Lower leg skin (tissue), 4 donors: ENCODE measurements at places on chromosomes 12 and 14. TPM values are rescaled to one million over a fixed set of nuclear protein-coding genes. Genes with fewer than 3 reads are reported as not detected.

NR1H4 gene
- not detected for total RNA-seq

LMNTD1 gene
- not detected for total RNA-seq

ACRBP gene
- total RNA-seq, result 8.6 TPM

DPY19L2 gene
- 3.5 TPM for total RNA-seq

STXBP6 gene
- 37.7 TPM for total RNA-seq

COX8C gene
- total RNA-seq, result not detected

BDKRB1 gene
- total RNA-seq, result 1.5 TPM

CRY1 gene
- 11.0 TPM for total RNA-seq

NEUROD4 gene
- not detected for total RNA-seq

FAR2 gene
- 24.9 TPM for total RNA-seq

DNA sequence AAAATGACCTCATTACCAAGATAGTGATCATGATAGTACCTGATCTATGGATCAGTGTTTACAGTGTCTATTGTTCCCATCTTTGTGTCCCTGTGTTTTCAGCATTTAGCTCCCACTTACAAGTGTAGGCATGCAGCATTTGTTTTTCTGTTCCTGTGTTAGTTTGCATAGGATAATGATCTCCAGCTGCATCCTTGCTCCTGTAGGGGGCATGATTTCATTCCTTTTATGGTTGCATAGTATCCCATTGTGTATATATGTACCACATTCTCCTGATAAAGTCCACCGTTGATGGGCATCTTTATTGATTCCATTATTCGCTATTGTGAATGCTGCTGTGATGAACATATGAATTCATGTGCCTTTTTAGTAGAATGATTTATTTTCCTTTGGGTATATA, 215.4 kb upstream of the NAV3 start:
- DNase-seq, result no peak

DNA sequence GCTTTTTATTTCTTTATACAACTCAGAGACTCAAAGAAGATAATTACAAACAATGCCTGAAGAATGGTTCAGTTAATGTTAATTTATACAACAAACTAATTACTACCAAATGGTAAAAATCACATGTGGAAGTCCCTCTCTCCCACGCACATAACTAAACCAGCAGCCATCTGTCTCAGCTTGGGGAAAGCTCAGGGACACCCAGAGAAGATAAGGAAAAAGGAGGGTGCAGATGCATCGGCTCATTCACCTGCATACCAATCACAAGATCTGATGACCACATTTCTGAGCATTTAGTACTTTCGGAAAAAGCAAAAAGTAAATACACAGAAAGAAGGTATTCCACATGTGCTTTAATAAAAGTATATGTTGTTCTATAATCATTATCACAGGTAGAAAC, 136.3 kb downstream of the SOX5 start:
- DNase-seq, result no peak

DNA sequence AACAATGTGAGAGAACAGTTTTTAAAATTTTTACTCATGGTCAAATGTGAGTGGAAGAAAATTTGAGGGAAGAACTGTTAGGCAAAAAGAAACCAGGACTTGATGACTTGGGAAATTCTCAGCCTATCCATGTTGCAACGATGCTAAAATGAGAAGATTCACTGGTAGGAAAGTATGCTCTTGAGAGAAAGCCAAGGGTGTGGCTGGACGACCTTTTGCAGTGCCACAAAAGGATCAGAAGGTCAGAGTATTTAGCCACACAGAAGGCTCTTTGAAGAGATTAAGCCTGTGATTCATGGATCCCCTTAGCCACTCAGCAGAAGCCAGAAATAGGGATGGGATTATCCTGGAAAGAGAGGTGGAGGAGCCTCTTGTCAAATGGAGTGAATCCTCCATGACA, 336.8 kb downstream of the LRIG3 start:
- DNase-seq, result no peak

DNA sequence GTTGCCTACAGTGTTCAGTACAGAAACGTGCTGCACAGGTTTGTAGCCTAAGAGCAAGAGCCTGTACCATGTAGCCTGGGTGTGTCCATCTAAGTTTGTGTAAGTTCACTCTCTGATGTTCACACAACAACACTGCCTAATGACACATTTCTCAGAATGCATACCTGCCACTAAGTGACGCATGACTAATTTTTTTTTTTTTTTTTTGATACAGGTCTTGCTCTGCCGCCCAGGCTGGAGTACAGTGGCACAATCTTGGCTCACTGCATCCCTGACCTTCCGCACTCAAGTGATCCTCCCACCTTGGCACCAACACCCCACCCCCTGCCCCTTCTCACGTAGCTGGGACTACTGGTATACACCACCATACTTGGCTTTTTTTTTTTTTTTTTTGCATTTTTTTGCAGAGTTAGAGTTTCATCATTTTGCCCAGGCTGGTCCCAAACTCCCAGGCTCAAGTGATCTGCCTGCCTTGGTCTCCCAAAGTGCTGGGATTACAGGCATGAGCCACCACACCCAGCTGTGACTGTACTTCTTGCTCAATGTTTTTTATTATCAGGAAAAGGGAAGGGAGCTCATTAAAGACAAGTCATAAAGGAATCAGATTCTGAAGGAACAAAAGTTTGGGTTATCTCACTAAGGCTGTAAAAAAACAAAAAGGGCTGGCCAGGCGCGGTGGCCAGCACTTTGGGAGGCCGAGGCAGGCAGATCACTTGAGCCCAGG, 10.0 kb upstream of the CDC42BPB start:
- DNase-seq, result no peak

- no peak for DNase-seq
These were observed 430.9 kb downstream of the LRIG3 start for GRCh38 chr12:58489394-58489793.

GRCh38 chr12:45215419-45216229, at the start of gene ANO6:
TSS of gene ANO6 (plus strand) at chr12:45216095. CDS start at chr12:45216322, 227 bp downstream.
- peak; percentile 86 for DNase-seq

DNA sequence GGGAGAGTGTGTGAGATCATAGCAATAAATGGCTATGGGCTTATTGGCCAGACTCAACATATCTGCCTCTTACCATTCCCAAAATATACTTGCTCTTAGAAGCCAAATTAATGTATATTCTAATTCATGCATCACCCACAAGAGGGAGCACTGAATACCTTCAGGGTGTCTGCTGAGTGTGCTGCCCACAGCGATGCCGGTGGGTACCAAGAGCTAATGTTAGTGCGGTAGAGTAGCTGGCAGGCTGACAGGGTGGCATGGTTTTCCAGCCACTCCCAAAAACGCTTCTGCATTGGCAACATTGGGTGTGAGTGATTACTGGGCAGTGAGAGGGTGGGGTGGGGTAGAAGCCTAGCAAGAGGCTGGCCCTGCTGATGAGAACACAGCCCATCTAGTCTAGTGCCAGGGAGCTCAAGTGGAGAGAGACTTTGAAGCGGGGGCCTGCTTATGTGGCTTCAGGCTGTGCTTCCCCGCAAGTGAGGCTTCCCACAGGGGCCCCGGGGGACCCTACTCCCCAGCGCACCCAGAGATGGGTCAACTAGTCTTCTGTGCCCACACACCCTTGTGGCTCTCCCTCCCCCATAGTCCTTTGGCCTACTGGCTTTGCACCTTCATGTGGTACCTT, 9.2 kb upstream of the PLEKHD1 start:
- peak; percentile 45 for DNase-seq

DNA sequence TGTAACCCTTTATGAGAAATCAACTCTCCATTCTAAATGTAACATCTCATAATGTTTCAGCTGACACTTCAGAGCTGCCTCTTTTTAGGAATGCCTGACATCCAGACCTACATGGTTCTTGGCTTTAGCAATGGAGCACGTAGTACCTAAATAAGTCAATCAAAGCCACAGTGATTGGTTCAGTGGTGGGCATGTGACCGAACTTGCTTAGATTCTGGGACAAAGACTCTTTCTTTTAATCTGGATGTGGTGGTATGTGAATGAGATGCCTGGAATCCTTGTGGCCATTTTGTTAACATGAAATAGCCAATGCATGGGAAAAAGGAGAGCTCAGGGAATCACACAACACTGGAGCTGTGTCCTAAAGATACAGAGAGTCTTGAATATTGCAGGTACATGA, 11.8 kb downstream of the GPR65 start:
- DNase-seq, result no peak

DNA sequence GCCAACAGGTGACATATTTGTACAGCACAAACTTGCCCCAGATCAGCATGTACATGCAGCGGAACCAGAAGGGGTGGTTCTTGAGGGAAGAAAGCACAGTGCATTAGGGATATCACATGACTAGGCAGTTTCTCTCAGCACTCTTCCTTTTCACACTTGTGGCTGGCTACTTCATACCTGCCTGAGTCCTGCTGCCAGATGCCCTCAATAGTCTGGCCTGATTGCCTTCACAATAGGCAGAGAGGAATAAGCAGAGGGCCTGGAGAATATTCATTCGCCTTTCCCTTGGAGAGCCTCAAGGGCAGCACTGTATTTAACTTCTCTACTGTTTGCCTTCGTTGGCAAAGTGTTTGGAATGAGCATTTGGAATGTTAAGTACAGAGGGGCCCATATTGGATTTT, 7.9 kb downstream of the EMG1 start:
- no peak for DNase-seq

DNA sequence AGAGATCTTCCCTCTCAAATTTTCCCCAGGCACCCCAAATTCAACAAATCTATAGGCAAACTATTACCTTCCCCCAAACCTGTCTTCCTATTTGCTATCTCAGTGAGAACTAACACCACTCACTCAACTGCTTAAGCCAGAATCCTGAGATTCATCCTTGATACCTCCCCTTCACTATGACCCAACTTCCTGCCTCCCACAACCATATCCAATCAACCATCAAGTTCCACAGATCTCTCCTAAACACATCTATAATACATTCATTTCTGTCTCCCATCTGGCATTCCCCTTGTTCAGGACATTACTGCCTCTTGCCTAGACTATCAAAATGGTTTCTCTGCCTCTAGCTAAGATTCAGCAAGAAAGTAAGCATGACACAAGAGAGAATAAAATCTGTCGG, 21.3 kb downstream of the YAF2 start:
- DNase-seq, result no peak

- no peak for DNase-seq
These were observed 184.0 kb downstream of the AACS start for GRCh38 chr12:125249066-125249824.

DNA sequence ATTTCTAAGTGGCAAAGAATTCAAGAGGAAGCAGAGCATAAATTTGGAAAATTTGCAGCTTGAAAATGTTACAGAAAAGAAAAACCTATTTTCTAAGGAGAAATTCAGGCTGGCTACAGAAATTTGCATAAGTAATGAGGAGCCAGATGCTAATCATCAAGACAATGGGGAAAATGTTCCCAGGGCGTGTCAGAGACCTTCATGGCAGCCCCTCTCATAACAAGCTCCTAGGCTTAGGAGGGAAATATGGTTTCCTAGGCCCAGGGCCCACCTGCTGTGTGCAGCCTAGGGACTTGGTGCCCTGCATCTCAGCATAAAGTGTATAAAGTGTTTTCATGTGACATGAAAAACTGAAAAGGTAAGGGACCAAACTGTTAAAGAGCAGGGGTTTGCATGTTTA, 1796.3 kb upstream of the FLRT2 start:
- no peak for DNase-seq

GRCh38 chr12:6627616-6628015, 8.1 kb downstream of the LPAR5 start:
- DNase-seq, result no peak

DNA sequence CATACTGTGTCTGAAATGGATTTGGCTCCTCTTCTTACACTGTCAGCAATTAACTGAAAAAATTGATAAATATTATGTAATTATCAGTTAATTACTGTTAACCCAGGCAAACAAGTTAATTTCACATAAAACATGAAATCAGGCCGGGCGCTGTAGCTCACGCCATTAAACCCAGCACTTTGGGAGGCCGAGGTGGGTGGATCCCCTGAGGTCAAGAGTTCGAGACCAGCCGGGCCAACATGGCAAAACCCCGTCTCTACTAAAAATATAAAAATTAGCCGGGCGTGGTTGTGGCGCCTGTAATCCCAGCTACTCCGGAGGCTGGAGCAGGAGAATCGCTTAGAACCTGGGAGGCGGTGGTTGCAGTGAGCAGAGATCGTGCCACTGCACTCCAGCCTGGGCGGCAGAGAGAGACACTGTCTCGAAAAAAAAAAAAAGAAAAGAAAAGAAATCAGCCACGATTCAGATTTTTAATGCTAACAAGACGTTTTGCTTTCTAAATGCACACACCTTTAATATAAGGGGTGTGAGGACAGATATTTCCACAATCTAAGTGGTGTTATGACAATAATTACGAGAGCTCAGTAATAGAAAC, 473 bp upstream of the TMEM19 start:
- no peak for DNase-seq

DNA sequence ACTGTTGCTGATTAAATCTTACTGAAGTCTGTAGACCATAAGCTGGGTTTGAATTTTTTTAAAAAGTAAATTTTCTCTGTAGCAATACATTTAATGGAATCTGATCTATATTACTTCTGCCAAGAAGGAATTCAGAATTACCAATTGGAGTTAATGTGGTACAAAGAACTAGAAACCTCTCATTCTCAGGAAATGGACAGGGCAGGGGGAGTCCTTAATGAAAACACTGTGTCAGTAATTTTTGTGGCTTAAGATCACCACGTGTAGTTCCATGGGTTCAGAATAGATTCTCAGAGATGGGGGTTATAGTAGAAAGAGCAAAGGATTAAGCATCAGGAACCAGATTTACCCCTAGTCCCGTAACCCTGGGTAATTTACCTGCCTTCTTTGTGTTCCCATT, 30.3 kb downstream of the FBXL14 start:
- no peak for DNase-seq

DNA sequence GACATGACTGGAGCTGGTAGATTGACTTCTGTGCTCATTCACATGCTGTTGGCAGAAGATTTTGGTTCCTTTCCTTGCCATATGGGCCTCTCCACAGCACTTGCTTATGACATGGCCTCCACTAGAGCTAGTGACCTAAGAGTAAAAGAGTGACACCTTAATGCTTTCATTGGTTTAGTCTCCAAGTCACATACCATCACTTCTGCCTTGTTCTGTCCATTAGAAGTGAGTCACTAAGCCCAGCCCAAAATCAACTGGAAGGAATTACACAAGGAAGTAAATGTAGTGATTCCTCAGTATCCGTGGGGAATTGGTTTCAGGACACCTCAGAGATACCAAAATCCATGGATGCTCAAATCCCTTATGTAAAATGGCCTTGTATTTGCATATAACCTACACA, 81.3 kb downstream of the PPHLN1 start:
- no peak for DNase-seq

GRCh38 chr12:21659383-21659782, 1.7 kb upstream of the LDHB start:
- no peak for DNase-seq

- no peak for DNase-seq
These were observed 31.4 kb downstream of the SLC15A4 start for GRCh38 chr12:128792398-128792797.

- DNase-seq, result no peak
These were observed 443.3 kb downstream of the ADAMTS20 start for GRCh38 chr12:43108656-43109055.

GRCh38 chr12:23084236-23084995, 459.4 kb downstream of the ETNK1 start:
- no peak for DNase-seq

GRCh38 chr14:86221000-86221399, 691.1 kb downstream of the FLRT2 start:
- DNase-seq, result no peak
